Stimulated activated CD4-positive, alpha-beta T cell treated with anti-CD3 and anti-CD28 coated beads, Interleukin-15, amount 100 ng/mL, for 48 hours (primary cell): ENCODE measurements at places on chromosomes 4 and X.

DNA sequence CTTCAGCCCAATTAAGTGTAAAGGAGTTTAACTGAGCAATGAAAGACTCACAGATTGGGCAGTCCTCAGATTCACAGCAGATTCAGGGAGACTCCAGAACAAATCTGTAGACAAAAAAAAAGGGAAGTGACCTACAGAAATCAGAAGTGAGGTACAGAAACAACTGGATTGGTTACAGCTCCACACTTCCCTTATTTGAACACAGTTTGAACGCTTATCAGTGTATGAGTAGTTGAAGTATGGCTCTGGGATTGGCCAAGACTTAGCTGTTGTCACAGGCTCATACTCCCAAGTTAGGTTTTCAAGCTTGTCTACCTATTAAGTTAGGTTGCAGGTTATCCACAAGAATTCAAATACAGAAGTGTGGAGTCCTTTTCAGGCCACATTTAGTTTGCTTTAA is 112.4 kb upstream of the ELOVL6 start:
- no peak for DNase-seq

DNA sequence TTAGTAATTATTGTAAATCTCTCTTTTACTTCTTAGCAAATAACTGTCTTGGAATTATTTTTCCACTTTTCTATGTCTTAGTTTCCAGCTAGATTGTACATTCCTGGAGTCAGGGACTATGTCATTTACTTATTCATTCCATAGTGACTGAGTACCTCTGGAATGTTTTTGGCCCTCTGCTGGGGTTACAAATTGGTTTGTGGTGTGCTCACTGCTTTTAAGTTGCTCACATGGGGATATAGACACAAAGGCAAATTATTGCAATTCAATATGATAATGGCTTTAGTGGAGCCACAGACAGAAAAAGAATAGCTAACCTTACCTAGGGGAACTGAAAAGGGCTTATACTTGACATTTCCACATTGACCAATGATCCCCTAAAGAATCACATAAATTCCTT is 63.7 kb upstream of the PDGFRA start:
- DNase-seq, result no peak

DNA sequence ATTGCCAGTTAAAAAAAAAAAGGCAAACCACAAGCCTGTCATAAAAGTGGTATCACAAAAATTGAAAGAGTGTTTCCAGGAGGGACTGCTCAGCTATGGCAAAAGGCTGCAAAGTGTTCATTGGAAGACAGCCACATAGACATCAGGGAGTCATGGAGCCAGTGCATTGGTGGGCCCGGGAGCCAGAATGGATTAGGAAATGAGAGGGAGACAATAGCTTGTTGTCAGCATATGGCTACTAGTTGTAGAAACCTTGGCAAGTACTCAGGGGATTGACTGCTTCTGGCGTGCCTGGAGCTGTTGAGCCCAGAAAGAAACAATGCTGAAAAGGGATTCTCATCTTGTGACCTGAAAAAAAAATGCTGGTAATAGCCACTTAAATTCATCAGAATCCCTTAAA is 5.0 kb downstream of the GAR1 start:
- DNase-seq, result no peak

- DNase-seq, result no peak
Observed at GRCh38 chr4:186844059-186844681, 120.5 kb upstream of the FAT1 start.

- no peak for DNase-seq
Observed at GRCh38 chrX:135893294-135893817, at the start of the genes CT45A10 and SAGE1. CT45A10 (minus strand) TSS chrX:135893444; CDS start chrX:135885344, 8,100 bp downstream. SAGE1 (plus strand) TSS chrX:135893716; CDS start chrX:135896243, 2,527 bp downstream.

- DNase-seq, result peak; percentile 6
Observed at GRCh38 chr4:186067757-186068385, 1.1 kb upstream of the TLR3 start.

DNA sequence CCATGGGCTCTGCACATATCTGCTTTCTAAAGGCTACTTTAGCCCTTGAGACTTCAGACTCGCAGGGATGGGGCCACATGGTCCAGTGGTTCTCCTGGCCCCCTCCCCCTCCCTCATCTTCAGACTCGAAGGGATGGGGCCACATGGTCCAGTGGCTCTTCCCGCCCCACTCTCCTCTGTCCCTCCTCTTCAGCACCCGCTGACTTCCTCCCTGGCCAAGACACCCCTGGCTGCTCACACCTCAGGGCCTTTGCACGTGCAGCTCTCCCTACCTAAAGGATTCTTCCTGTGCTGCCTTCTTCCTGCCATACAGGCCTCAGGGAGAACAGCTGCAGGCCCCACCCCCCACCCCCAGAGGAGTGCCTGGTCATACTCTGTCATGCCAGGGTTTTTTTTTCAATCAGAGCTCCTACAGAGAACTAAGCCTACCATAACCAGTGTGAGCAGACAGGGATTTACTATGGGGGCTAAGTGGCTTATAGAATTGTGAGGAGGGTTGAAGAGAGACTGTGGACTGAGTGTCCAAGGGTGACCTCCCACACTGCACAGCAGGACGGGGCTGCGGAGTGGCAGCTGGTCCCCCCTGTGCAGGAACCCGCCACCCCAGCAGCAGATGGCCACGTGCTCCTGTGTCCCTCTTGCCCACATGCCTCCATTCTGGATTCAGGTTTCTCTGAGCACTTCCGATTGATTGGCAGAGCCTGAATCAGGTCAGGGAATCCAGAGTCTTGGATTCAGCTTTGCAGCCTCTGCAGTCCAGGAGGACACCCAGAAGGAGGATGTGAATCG is 6.1 kb upstream of the SPON2 start:
- no peak for DNase-seq

- no peak for DNase-seq
Observed at GRCh38 chrX:31258166-31258565, 186.3 kb upstream of the FTHL17 start.

DNA sequence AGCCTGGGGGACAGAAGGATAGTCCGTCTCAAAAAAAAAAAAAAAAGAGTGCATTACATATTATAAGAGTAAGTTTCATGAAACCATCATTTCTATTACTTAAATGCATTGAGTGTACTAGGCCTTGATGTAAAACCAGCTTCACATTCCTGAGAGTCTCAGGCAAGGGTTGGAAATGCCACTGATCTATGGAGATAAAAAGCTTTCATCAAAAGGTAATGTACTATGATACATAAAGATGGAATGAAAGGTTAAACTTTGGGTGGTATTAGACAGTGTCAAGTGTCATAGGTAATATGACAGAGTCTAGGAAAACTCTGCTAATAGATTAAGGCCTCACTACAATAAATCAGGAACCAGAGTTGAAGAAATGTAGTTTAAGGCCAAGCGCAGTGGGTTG is 7.4 kb downstream of the CFAP97 start:
- no peak for DNase-seq

DNA sequence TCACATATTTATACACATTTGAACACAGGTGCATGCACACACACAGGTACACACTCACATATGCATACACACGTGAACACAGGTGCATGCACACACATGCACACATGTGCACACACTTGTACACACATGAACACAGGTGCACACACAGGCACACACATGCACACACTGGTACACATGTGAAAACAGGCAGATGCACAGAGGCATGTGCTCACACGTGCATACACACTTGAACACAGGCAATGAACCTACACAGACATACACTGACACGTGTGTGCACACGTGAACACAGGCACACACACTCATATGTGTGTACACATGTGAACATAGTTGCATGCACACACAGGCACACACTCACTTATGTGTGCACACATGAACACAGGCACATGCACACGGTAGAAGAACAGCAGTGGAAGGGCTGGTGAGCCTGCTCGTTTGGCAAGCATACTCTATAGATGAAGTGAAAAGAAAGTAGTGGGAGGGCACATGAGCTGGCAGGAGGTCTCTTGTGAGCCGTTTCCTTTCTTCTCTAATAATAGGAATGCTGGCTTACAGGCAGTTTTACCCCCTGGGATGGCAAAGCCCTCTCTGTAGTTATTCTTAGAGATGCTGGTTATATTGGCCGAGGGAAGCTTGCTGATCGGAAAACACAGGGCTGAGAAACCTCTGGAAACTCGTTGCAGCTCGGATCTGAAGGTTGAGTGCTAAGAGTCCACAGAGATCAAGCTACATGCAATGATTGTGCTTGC is 279.6 kb upstream of the CLNK start:
- no peak for DNase-seq

GRCh38 chr4:2449051-2449450 is 19.9 kb upstream of the RNF4 start:
- DNase-seq, result no peak

DNA sequence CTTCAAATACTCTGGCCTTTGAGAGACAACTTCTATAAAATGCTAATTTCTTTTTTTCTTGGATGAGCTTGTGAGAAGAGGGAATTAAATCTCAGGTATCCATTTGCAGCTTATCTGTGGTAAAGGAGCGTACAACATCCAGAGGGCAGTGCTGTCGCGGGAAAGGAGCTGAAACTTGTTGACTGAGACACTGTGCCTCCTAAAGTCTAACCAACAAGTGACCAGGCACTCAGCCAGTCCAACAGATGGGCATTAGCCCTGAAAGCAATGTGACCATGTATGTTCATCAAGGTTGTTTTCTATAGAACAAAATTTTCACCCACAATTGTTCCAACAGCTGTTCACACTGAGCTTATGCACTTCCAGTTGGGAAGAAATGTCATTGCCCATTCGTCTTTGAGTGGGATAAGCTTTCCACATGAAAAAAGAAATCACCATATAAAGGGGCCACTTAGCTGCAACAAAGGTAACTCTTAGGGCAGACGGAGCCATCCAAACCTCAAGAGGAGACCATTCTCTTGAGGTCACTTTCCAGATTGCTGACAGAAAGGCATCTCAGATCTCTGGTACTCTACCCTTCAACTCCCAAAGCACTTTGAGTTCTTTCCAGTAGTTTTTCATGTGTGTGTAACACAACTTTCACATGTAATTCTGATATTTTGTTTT is 244.8 kb upstream of the NEIL3 start:
- no peak for DNase-seq

GRCh38 chrX:129566073-129566472 is 26.0 kb downstream of the OCRL start:
- DNase-seq, result no peak

DNA sequence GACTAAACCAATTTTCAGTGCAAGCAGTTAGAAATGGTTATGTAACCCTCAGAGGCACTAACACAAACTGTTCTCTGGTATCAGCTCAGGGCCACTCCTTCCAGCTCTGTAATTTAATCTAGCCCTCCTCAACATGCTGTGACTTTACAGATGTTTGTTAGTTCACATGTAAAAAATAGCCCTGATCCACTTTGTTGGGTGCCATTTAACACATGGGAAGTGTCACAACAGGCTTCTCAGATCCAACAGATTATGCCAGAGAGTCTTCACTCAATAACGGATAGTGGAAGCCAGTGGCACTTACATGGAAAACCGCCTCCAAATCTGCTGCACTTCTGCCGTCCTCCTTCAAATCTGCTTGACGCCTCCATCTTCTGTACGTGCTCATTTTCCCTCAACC is 51.6 kb downstream of the ATP8A1 start:
- DNase-seq, result no peak

GRCh38 chrX:138073626-138074025 is 507.7 kb downstream of the ZIC3 start:
- no peak for DNase-seq

GRCh38 chr4:116664198-116664597 is 421.2 kb downstream of the TRAM1L1 start:
- no peak for DNase-seq

GRCh38 chrX:19863212-19863856 is 24.1 kb downstream of the SH3KBP1 start:
- no peak for DNase-seq

DNA sequence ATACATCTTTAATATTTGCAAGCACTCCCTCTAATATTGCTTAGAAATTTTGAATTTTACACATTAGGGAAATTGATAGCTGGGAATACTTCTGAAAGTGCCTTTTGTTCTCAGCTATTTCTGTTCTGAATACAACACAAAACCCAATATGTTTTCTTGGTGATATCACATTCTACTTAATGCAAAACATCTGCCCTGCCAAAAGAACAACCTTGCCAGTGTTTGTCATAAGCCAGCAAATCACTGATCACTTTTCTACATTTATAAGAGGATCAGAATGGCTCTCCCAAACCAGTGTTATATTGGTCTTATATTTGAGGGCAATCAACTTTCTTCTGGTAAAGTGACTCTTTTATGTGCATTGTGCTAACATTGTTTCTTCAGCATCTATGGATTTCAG is 126.8 kb upstream of the APOOL start:
- no peak for DNase-seq

GRCh38 chr4:164949448-164950143 is 27.9 kb downstream of the TRIM61 start:
- no peak for DNase-seq

- DNase-seq, result no peak
Observed at GRCh38 chr4:163679189-163679588, 184.7 kb downstream of the TMA16 start.

DNA sequence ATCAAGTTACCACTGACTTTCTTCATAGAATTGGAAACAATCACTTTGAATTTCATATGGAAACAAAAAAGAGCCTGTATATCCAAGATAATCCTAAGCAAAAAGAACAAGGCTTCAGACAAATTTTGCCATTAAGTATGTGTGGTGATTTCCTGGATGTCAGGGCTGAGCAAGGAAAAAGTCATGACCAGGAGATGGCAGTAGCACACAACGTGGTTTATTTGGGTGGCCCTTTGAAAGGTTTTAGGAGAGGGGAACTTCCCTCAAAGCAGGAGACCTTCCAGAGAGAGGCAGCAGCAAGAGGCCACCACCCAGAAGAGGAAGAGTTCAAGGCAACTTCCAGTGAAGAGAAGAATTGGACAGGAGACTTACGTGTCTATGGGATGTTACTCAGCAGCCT is 18.1 kb upstream of the ZXDB start:
- DNase-seq, result no peak

DNA sequence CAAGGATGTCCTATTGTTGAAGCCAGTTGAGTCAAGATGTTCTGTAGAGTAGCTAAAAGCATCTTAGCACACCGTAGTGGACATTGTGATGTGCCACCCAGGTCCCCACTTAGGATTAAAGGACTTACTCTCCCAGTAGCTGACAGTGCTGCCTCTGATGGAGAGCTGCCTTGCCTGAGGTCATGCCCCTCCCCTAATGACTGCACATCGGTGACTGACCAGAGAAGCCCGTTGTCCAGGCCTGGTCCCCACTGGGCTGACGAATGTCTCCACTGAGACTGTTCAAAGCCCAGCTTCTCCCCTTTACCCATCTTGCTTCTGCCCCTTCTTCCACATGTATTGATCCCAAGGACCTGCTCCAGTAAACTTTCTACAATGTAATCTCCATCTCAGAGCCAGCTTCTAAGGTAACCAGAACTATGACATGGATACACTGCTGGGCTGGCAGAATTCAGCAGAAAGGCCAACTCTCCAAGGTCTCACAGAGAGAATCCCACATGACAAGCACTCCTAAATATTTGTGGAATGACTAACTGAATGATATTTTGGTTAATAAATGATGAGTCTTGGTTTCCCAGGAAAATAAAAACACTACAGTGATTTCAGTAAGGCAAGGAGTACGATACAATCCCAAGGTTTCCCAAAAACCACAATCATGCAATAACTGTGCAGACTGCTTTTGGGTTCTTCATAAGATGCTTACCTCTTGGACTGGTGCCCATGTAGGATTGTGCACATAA is 82.4 kb upstream of the TMEM150C start:
- DNase-seq, result no peak

GRCh38 chr4:126071346-126072333 is 756.9 kb downstream of the FAT4 start:
- DNase-seq, result no peak
